ENCODE measurements at places on chromosomes 1 and 21.

- DNase-seq = no peak
Measured at GRCh38 chr1:173798078-173798477, 26.4 kb upstream of the DARS2 start.

DNA sequence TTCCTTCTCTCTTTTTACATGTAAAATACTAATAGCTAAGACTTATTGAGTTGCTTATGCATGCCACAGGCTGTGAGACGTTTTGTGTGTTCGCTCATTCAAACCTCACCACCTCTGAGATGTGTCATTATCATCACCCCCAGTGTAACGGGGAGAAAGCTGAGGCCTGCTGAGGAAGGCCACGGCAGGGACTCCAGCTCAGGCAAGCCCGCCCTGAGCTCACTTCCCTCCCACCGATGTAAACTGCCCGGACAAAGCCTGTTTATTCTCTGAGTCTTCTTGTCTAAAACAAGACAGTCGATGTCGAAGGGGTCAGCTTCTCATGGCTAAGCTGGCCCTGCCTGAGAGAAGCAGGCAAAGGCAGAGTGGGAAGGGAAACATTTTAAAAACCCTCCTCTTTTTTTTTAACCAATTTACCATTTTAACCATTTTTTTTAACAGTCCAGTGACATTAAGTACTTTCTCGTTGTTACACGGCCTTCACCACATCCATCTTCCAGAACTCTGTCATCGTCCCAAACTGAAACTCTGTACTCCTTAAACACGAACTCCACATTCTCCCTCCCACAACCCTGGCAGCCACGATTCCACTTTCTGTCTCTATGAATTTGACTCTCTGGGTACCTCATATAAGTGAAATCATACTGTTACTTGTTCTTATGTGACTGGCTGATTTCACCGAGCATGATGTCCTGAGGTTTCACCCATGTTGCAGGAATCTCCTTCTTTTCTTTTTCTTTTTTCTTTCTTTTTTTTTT lies 204.8 kb upstream of the GALNT2 start:
- DNase-seq = no peak

DNA sequence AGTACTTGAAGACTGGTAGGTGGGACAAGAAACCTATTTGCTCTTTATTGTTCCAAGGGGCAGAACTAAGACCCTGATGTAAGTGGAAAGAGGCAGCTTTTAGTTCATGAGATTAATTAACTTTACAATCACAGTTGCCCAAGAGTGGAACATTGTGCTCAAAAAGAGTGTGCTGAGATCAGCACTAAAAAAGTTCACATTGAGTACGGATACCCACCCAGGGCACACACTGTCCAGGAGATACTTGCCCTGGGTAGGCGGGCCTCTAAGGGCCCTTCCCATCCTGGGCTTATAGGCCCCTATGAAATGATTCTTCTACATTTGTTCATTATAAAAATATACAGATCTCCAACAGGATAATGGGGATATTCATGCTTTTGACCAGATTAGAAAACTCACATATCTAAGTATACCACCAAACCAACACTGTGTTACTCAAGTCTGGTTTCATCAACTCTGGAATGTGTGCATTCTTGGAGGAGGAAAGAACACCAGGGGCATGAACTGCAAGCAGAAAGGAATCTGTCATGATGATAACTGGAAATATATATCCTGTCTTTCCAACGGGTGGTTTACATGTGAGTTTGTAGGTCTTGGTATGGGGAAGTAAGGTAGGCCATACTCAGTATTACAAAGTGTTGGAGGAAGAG lies 626.2 kb downstream of the SMYD3 start:
- DNase-seq = no peak

DNA sequence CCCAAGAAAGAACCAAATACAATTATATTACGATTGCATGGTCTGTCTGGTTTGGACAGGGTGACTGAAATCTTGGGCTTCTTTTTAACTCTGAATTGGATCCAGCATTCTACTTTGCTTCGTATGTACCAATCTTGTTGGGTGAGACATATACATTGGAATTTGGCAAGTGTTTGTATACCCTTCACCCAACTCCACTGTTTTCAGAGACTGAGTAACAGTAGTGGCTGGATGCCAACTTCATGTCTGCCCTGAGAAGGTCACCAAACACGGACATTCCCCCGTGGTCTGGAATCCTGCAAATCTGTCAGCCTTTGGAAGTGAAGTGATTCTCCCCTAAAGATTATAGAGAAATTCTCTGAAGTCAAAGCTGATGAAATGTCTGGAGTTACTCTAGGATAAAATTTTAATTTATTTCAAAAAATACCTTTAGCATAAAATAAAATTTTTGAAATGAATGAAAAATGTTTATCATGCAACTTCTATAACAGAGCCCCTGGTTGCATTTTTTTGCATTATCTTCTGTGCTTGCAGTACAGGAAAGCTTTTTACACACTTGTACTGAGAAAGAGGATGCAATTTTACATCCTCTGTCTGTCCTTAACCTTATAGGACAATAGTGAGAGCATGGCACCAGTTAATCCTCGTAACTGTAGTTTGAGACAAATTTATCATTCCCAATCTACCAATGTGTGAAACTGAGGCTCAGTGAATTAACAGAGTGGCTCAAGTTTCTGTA lies 201.8 kb downstream of the DISC1 start:
- no peak for DNase-seq

DNA sequence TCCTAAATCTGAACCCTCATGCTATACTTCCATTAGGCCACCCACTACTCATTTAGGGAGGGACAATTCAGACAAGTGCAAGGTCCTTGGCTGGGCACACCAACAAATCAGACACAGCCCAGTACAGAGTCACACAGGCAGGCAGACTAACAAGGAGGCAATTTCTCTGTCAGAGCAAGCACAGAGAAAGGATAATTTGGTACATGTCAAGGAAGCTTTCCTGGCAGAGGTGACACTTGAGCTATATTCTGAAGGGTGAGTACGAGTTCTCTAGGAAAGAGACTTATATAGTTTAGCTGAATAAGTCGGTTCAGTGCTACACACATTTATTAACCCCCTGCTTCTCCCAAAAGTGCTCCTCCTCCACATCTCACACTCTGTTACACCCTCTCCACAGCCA lies 455.9 kb downstream of the OMA1 start:
- DNase-seq = no peak

All from stimulated activated effector memory CD8-positive, alpha-beta T cell treated with anti-CD3 and anti-CD28 coated beads, Interleukin-12 subunit alpha, Interleukin-12 subunit beta, amount 100 ng/mL, for 72 hours (primary cell).